ENCODE measurements at places on chromosomes 16 and 17.

GRCh38 chr16:55418586-55418985 is 60.4 kb upstream of the MMP2 start:
- no peak for DNase-seq

GRCh38 chr17:40171750-40172149 is 5.5 kb upstream of the RAPGEFL1 start:
- DNase-seq = no peak

DNA sequence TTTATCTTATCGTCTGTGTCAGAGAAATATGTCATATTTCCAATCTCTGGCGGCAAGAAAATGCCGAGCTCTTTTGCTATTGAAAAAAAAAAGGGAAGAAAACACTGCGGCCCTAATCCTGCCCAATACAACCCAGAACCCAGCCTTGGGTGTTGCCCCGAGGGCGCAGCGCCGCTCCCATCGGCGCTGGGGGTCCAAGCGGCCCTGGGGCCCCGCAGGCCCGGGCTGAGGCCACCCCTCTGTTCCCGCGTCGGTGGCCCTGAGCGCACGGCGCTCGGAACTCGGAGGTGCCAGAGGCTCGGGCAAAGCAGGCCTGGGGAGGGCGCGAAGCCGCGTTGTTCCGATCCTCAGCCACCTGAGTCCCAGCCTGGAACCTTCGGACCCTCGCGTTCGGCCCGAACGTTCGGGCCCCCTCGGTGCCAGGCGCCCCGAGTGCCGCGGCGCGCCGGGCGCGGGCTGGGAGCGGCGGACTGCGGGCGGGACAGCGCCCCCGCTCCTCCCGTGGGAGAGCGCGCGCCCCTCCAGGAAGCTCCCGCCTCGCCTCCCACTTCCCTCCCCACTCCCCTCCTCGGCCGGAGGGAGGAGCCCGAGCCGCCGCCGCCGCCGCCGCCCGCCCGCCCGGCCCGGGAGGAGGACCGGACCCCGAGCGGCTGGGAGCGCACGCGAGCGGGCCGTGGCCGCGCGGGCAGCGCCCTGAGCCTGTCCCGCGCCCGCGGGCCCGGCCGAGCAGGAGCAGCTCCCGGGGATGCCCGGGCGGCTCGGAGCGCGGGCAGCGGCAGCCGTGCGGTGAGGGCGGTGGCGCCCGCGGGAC is at the start of gene CPNE2:
CPNE2 (plus strand) TSS at position 609 of the 811 bp plus-strand sequence. CDS start 18,160 bp downstream, outside the sequence.
- peak; percentile 21 for DNase-seq

- DNase-seq = no peak
These were observed 106.9 kb downstream of the RGS9 start for GRCh38 chr17:65243838-65244625.

- no peak for DNase-seq
These were observed 30.9 kb upstream of the DUSP14 start for GRCh38 chr17:37458805-37459204.

DNA sequence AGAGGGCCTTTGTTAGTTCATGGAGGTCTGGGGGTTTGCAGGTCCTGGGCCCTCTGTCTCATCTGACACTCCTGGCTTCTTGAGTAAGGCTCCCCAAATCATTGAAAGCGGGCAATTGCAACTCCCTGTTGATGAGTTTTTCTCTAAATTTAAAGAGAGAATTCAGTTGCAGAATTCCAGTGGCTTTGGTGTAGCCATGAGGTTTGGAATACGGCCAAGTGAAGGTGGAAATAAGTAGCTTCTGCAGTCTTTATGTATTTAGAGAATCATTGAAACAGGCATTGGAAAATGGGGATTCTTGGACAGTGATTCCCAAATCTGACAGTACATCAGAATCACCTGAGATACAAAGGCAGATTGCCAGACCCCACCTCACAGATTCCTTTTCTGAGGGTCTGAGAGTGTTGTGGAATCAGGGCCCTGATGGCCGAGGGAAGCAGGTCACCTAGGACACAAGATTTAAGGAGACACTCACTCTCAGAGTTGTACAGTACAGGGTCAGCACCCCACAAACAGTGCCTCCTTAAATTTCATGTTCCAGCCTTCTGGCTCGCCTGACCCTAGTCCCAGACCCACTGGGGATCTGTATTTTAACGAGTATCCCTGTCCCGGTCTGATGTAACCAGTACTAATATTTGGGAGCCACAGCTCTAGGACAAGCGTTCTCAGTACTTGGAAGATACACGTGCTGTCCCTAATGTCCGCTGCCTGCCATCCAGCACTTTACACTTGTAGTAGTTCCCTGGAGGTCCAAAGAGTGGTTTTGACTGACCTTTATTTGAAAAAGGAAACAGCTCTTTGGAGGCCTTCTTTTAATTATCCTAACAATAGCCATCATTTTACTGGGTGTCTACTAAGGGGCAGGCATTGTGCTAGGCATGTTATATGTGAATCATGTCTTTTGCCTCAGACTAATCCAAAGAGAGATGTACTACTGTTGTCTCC is 37.8 kb downstream of the YPEL2 start:
- no peak for DNase-seq

GRCh38 chr16:61575617-61576016 is 460.6 kb downstream of the CDH8 start:
- no peak for DNase-seq

DNA sequence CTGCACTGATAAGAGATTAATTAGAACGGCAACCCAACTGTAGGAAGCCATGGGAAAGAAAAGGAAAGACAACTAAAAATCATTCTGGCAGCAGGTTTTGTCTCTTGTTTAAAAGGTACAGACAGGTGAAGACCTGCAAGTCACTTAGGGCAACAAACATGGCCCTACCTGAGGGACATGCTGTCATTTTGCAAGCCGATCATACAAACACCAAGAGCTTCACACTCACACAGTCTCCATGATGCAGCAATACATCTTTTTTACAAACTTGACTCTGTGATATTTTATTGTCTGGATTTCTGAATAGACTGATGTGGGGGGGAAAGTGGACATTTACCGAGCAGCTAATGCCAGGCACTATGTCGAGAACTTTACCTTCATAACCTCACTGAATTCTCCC is 101.8 kb downstream of the PARN start:
- no peak for DNase-seq
